AG08395 (cell line): ENCODE measurements at places on chromosomes 13 and 19.

DNA sequence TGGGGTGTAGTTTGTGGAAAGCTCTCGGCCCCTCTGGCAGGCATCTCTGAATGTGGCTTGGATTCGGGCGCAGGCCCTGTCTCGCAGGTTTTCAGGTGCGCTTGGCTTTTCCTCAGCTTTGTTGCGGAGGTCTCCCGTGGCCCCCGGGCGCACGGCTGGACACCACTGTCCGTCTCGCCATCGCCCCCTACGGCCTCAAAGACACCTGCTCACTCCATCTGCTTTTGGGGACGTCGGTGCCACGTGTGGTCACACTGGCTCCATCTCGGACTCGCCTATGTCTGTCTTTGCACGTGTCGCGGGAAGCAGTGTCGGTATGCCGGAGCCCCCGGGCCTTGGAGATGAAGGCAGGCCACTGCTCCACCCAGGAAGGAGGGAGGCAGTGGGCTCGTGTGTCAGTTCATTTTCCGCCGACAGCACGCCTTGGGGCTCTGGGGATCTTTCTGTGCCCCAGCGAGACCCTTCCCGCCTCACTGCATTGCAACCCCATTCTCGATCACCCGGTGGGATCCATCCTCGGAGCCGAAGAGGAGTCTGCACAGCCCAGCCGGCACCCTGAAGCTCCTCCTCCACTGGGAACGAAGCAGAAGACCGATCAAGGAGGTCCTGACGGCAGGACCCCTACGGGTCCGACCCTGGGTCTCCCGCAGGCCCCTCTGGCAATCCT lies 42.1 kb downstream of the ZNF146 start:
- DNase-seq, result no peak

GRCh38 chr13:51004918-51005460 lies 95.4 kb downstream of the RNASEH2B start:
- no peak for DNase-seq

GRCh38 chr19:8325454-8325853 lies 4.2 kb downstream of the RPS28 start:
- DNase-seq, result no peak

DNA sequence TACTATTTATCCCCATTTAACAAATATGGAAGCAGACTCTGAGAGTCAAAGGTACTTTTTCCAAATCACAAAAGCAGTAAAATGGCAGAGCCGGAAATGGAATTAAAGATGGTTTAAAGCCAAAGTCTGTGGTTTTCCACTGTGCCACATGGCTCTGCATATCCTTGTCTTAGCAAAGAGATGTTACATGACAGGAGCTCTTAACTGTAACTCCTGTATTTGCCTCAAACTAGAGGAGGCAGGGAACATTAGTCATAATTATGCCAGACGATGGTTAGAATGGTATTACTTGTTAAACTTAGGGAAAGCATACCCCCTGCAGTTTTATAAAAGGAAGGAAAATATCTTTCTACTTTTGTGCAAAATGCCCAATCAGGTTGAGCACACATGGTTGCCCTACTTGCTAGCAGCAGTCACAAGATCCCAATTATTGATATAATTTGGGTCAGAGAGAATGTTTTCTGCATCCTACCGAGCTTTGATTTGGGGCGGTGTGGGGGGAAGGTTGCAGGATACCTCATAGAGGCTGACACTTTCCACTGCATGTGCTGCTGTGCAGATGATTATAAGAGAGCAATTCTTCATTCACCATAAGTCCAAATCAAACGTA lies 42.0 kb upstream of the MAB21L1 start:
- no peak for DNase-seq

- DNase-seq, result no peak
Measured at GRCh38 chr13:105201351-105201750, 1334.1 kb downstream of the EFNB2 start.

DNA sequence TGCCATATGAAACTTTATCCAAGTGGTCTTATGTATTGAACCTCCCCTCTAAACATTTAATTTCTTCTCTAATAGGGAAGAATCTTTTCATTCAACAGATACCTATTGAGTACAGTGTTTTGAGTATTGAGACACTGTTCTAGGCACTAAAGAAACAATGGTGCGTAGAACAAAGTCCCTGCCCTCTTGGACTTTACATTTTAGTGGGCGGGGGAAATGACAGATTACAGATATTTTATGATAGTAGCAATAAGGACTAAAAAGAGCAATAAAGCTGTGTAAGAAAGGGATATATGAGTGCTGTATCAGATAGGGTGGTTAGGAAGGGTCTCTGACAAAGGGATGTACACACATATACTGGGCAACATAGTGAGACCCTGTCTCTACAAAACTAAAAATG lies 5.4 kb downstream of the NUDT15 start:
- no peak for DNase-seq

- no peak for DNase-seq
Measured at GRCh38 chr13:98826146-98826545, 73.7 kb upstream of the SLC15A1 start.

GRCh38 chr13:61151062-61151461 lies 264.6 kb downstream of the PCDH20 start:
- DNase-seq, result no peak

DNA sequence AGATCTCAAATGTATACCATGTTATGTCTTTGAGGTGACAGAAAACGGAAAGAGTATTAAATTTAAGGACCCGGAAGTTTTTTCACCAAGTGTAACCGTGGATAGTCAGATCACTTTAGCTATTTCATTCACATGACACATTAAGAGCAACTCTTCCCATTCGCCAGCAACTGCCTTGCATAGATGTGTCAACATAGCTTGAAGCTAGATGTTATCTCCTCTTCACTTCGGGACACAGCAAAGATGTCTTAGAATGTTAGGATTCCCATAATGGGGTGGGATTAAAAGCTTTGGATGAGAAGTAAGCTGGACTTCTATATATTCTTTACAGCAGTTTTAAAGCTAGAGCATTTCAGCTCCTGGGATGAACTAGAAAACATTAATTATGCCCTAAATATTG lies 1135.9 kb upstream of the PCDH20 start:
- no peak for DNase-seq

DNA sequence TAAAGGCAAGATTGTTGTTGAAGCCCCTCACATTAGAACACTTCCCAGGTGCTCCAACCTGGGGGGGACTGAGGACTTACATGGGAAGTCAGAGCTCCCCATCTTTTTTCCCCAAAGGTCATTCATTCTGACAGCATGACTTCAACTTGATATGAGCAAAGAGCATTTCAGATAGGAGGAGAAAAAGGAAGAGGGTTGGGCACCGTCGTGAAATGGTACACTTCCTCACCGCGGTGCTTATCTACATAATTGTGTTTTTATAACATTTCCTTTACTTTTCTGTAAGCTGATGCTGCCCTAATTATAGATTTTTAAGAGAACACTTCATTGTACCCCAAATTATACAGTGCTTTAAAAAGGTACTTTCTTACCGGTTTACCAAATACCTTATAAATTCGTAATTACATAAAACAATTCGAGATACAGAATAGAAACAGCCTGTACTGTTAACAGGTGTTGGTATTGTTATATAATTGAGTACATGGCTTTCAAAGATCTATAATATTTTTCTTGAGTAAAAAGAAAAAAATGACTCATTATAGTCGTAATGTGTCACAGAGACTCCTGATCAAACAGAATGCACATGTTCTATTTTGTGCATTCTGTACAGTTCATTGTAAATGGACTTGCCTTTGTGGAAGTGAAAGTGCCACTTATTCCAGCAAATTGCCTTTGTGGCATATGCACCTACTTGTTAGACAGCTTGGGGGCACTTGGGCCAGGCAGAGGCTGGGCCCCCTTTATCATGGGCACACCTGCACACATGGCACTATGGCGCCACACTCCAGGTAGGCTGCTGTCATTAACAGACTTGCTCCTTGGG lies 81.8 kb downstream of the GGACT start:
- DNase-seq, result no peak

GRCh38 chr13:113421673-113422270 lies 31.5 kb downstream of the ADPRHL1 start:
- peak; percentile 55 for DNase-seq

GRCh38 chr19:54298357-54299125 lies 14.4 kb downstream of the LILRA5 start:
- no peak for DNase-seq

DNA sequence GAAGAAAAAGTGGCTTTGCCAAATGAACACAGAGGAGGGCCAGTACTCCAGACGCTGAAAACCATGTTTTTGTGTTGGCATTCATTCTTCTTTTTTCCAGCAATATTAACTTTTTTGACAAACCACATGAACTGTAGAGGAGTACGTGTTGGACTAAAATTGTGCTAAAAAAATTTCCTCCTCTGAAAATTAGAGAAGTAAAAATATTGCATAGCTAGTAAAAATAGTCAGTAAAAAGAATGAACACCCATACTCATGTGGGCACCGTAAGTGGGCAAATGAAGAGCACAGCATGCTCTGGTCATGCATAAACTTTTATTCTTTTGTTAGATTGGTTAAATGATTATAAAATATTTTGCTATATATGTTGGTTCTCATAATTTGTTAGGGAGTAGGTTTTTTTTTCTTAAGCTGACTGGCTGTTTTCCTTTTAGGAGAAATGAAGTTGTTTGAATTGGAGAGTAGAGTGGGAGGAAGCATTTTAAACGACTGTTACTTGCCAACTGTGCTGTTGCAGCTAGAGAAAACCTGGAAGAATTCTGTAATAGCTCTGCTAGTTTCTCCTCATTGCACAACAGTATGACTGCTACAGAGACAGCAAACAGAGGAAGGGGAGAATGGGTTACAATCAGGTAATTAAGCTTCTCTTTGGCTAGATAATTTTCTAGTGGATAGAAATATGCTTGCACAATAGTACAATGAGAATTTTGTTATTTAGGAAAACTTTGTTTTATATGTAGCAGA lies 222.4 kb downstream of the KCTD12 start:
- DNase-seq, result peak; percentile 7

GRCh38 chr13:23377983-23378632 lies 55.4 kb downstream of the SACS start:
- DNase-seq, result peak; percentile 96

DNA sequence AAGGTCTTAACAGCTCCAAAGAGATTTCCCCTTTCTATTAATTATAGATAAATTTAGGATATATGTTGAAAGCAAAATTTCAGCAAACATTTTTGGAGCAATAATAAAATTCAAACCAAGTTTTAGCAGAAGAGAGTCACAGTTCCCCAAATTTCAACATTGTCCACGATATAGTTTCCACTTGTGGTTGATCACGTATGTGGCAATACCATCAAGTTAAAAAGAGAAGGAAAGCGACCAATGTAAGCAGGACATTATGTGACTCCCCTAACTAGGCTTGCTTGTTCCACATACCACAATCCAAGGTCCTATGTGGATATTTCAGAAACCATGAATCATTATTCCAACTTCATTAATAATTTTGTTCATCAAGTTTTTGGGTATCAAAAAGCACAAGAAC lies 52.8 kb downstream of the ELF1 start:
- no peak for DNase-seq

DNA sequence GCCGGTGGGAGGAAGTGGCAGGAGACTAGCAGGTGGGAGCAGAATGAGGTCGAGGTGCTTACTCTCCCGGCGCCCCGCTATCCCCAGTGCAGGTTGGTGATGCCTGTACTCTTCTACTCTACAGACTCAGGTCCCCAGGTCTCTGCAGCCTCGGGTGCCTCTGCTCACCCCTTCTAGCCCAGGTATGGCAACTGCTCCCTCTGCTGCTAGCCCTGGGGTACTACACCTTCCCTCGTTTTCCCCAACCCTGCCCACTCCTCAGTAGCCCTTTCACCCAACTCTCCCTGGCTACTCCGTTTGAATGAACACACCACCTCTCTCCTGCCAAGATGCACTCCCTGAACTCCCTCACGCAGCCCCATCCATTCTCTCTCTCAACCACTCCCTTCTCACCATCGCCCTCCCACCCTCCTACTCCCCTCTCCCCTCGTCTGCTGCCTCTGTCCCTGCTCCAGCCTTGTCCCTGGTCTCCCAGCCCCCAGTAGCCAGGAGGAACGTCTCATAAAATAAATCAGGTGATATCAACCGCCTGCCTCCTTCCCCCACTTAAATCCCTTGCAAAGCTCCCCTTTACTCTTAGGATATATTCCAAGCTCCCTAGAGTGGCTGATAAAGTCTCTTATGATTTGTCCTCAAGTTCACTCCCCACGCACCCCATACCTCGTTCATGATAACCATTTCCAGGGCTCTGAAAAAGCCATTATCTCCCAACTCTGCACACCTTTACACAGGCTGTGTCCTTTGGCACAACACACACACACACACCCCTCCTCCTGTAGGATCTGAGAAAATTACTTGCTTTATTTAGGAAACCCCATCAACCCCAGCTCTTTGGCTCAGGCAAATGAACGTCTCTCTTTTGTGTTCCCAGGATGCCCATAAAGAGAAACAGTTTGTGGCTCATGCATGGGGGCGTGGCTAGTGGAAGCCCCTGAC lies 8.2 kb upstream of the MEIS3 start:
- DNase-seq, result peak; percentile 67

GRCh38 chr19:33464733-33465115 lies 56.9 kb downstream of the PEPD start:
- no peak for DNase-seq

DNA sequence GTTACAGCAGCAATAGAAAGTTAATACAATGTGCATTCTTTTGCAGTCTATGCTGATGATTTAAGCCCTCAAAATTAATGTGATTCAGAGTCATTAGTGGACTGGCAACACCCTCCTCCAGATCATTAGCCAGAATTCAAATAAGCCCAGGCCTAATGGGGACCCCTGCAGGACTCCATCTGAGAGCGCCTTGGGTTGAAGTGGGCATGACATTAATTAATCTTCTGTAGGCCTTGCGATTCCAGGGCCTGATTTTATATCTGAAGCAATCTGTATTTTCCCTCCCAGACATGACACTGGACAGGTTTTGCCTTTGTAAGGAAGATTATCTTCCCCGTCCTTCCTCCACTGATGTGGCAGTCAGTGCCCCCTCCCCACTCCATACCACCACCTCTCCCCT lies 442.9 kb downstream of the FOXO1 start:
- DNase-seq, result no peak

GRCh38 chr13:50798923-50799322 lies 44.6 kb downstream of the DLEU7 start:
- peak; percentile 48 for DNase-seq

- DNase-seq, result no peak
Measured at GRCh38 chr13:59663707-59664106, 500.0 kb downstream of the DIAPH3 start.

DNA sequence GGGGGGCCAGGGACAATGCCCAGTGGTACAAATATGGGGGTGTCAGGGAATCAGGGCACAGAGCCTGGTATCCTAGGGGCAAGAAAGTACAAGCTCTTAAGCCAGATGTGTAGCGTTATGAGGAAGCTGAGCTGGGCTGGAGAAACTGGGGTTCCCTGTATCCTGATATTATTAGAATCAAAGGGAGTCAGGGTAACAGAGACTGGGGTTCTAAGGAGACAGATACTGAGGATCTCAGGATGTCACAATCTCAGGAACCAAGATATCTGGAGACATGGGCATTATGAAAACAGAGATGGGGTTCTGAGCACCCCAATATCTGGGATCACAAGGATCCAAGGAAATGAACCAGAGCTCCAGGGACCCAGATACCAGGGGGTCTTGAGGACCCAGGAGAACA lies 784 bp downstream of the BCL3 start:
- no peak for DNase-seq

- DNase-seq, result no peak
Measured at GRCh38 chr13:30276178-30276577, 31.2 kb downstream of the KATNAL1 start.
